ENCODE measurements at places on chromosomes 7 and 10.
A peak's percentile ranks its signal among the peaks of the same experiment; 100 is the strongest.

DNA sequence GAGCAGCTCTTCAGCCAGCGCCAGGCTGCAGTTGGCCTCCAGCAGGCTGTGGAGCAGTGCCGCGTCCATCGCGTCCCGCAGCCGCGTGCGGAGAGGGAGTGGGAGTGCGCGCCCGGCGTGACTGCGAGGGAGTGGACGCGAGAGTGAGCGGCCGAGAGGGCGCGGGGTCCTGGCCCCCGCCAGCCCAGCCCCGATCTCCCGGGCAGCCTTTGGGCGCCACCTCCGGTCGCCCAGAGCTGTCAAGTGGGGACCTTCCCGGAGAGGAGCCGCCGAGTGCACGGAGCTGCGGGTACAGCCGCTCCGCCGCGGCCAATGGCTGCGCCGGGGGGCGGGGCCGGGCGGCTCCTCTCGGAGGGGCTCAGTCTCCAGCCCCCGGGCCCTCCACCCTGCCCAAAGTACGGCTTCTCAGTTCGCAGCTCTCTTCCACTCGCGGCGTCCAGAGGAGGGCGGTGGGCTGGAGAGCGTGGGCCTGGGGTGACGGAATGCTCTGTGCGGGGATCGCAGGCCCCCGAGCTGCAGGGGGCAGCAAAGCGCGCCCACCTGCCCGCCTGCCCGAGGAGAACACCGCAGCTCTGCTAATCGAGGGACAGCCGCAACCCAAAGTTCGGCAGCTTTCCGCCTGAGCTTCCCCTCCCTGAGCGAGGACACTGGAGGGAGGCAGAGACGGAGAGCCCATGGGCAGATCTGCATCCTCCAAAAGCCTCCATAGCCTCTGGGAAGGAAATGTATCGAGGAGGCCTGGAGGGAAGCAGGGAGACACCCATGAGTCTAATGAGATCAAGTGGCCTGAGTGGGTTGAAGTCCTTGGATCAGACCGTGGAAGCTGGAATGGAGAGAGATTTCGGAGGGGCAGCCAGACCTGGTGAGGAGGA, at the start of gene CRHR2:
Gene CRHR2, minus strand, starts transcription at position 245 of the 872 bp plus-strand sequence. Its CDS starts 176 bp downstream, at position 69.
- no peak for DNase-seq

- DNase-seq, result no peak
Observed at GRCh38 chr10:124425227-124425962, 6.7 kb upstream of the OAT start.

GRCh38 chr7:143381427-143382125, 431 bp downstream of the ZYX start:
- no peak for DNase-seq

DNA sequence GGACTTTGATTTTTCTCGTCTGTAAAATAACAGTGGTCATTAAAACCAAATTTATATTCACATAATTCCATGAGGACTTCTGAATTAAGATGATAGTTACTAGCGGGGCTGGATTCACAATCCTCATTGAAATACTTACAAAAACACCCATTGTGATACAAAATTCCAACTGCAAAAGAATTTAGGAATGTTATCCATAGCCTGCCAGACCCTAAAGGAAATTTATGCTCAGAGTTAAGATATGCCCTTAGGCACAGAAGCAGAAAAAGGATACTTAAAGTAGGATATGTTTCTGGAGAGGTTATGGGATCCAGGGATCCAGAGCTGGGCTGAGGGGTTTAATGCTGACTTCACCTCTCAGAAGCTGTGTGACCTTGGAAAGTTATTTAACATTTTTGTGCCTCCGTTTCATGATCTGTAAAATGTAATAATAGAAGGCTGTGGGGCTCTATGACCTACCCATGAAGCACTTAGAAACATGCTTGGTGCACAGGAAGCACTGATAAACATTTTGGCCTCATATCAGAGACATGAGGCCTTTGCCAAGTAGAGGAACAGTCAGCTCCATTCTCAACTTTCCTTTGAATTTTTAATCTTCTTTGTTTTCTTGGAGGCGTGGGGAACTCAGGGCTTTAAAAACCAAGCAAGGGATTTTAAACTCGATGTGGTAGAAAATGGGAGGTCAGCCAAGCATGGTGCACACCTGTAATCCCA, 744.7 kb downstream of the KCNMA1 start:
- no peak for DNase-seq

DNA sequence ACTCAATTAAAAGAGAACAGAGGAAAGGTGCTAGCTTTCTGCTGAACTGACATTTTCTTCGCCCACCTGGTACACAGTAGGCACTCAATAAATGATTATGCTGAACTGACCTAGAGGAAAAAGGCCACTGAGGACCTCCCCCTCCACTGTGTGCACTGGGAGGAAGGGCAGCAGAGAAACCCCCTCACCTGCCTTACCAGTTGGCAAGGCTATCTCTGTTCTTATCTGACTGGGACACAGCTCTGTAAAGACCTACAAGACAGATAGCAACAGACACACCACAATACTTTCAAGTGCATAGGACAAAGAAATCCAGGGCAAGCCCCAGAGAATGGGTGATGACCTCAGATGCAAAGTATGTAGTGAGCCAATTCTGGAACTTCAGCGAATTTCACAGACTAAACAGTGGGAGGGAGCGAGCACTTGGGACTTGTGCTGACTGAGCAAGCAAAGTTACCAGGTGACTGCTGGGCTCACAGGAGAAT, 30.4 kb downstream of the PDLIM1 start:
- DNase-seq, result no peak

DNA sequence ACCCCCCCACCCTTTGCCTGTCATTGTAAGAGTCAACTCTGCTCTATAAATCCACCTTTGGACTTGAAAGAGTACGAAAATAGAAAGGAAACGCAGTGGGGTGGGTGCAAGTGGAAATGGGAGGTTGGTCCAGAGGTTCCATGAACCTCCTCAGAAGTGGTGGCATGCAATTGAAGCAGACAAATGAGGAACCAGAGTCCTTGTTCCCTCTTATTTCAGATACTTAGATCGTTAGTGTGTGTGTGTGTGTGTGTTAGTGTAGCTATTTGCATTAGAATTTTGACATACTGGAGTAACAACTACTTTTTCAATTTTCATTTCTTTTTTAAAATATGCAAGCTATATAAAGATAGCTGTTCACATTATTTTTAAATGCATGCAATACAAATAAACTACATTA, 18.1 kb upstream of the TFAM start:
- no peak for DNase-seq

DNA sequence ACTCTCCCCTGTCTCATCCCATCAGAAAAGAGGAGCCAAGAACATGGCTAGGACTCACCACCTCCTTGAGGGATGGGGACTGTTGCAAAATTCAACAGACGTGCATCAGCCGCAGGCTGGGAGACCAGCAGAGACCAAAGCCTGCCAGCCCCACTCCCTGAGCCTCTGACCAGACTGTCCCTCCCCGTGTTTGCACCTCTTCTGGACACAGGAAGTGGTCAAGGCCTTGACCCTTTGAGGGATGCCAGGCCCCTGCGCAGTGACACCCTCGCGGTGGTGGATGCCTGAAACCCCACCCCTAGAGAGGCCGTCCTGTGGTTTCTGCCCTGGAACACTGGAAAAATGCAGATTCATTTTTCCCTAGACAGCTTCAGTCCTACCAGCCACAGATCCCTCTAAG, 128.4 kb upstream of the TCF7L2 start:
- no peak for DNase-seq

DNA sequence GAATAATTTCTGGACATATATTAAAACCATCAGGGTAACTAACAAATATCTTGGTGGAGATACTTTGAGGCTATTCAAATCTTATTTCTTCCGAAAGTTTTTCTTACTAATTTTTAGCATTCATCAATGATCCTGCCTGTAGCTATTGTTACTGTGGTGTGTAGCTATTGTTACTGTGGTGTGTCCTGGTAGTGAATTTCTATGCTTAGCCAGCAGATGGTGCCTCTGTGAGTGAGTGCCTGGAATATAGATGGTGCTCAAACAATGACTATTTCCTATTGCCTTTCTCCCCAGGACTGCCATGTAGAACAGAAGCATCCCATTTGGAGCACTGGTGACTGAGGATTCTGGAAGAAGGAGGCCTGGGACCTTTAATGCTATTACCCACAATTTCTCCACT, 245.7 kb downstream of the CCSER2 start:
- no peak for DNase-seq

GRCh38 chr7:136868496-136869000, at the start of gene CHRM2:
Gene CHRM2 (plus strand): TSS chr7:136868652. CDS start chr7:137014866, 146,214 bp downstream.
- DNase-seq, result no peak

- DNase-seq, result peak; percentile 62
Observed at GRCh38 chr10:34994565-34995142, 95.5 kb downstream of the CUL2 start.

- DNase-seq, result no peak
Observed at GRCh38 chr10:34373211-34373610, 441.9 kb downstream of the PARD3 start.

Measured in RWPE2 (cell line).